ENCODE measurements at places on chromosomes 4 and X. TPM values are rescaled to one million over a fixed set of nuclear protein-coding genes. Genes with fewer than 3 reads are reported as not detected.

Gene UGT2A1
- total RNA-seq, result not detected

Gene SPOCK3
- 1.9 TPM for total RNA-seq

Gene XAGE1B
- total RNA-seq, result not detected

Gene PRSS12
- 27.1 TPM for total RNA-seq

Gene SPACA5
- not detected for total RNA-seq

Gene TBCK
- total RNA-seq, result 59.7 TPM

Gene MAPK10
- 69.6 TPM for total RNA-seq

Gene FAM47C
- not detected for total RNA-seq

Gene RAP2C
- total RNA-seq, result 24.4 TPM

Gene PTTG2
- total RNA-seq, result not detected

Gene TMEM31
- not detected for total RNA-seq

Gene DGAT2L6
- total RNA-seq, result not detected

Gene GABRA4
- not detected for total RNA-seq

Gene SORBS2
- 2.8 TPM for total RNA-seq

Gene RTL9
- total RNA-seq, result 1.5 TPM

Gene BMPR1B
- total RNA-seq, result 13.5 TPM

Gene GPC3
- 16.4 TPM for total RNA-seq

Gene LCORL
- total RNA-seq, result 11.0 TPM

Gene GUCY1A1
- total RNA-seq, result 0.09 TPM

Measured in fibroblast of the aortic adventitia (primary cell).